Forelimb muscle (tissue), 1 donor: ENCODE measurements at places on chromosomes 3 and 15.

DNA sequence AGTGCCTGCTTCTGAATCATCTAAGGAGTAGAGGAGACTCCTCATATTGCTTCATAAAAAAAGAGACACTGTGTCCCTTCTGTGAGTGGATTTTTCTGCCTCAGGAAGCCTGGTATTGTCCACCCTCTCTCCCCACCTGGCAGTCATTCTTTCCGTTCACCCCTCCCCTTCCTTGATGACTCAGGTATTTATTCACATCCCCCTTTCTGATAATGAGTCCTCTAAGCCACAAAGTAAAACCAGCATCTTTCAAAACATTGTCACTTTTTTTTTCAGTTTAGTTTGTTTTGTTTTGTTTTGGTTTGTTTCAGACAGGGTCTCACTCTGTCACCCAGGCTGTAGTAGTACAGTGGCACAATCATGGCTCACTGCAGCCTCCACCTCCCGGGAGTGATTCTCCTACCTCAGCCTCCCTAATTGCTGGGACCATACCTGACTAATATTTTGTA, 65.2 kb upstream of the UBE2E1 start:
- DNase-seq = no peak

DNA sequence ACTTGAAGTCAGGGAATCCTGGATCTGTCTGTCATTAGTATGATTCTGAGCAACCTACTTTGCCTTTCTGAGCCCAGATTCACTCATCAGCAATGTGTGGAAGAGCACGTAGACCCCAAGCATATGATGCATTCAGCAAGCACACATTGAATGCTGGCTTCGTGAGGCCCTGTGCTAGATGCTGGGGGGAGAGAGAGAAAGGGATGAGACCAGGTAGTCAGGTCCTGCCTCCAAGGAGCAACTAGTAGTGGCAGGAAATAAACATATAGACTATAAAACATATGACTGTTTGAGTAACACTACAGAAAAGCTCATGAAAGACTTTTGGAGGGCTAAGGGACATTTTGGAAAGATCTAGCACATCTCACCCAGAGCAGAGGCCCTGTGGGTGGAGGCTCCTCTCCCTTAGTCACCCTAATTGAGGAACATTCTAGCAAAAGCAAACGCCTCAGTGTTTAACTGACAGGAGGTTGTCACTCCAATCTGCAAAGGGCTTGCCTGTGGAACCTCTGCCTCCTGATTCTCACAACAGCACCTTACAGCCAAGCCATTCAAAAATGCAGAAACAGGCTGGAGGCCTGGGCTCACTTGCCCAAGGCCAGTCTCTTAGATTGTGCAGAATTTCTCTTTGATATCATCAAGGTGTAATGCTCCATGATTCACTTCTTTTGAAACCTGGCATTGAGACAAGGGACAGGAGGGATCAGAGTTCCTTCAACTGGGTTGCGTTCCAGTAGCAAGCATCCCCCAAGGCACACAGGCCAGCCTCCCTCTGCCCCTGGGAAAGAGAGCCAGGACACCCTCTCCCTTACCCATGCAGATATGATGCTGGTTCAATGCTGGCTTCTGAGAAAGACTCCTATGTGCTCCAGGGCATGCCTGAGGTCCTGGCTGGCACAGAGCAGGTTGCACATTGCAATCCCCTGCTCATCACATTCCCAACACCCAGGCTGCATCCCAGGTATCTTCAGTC, 26.1 kb downstream of the STARD5 start:
- DNase-seq = no peak

DNA sequence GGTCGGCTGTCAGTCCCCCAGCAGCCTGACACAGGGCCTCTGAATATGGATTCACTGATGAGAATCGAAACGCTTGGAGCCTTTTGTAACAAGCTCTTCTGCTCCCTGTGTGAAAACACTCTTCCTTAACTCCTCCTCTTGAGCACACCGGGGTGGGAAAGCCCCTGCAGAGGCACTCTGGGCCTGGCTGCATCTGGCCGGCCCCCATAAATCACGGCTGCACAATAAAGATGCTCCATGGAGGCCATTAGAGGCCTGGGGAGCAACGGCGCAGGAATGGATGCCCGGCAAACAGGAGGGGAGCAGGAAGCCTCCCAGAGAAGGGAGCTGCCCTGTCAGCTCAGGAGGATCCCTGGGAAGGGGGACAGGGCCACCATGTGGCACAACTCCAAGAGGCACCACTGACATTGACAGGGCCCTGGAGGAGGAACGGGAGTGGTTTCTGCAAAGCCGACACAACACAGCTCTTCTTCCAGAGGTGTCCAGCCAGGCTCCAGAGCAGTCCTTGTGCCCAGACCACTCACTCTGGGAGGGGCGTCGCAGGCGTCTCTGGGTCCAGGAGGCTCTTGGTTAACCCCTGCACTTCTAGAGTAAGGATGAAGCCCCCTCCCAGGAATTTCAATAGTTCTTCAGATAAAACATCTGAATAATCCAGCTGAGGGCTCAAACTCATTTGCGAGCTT, 509.3 kb upstream of the PPP2R3A start:
- DNase-seq = no peak

DNA sequence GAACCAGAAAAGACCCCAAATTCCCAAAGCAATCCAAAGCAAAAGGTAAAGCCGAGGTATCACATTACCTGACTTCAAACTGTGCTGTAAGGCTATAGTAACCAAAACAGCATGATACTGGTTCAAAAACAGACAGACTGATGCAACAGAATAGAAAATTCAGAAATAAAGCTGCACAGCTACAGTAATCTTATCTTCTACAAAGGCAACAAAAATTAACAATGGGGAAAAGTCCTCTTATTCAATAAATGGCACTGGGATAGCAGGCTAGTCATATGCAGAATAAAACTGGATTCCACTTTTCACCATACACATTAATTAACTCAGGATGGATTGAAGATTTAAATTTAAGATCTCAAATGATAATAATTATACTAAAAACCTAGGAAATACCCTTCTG, 392.6 kb upstream of the CBLB start:
- no peak for DNase-seq

- DNase-seq = no peak
These were observed 13.6 kb upstream of the COMMD2 start for GRCh38 chr3:149765762-149766334.

DNA sequence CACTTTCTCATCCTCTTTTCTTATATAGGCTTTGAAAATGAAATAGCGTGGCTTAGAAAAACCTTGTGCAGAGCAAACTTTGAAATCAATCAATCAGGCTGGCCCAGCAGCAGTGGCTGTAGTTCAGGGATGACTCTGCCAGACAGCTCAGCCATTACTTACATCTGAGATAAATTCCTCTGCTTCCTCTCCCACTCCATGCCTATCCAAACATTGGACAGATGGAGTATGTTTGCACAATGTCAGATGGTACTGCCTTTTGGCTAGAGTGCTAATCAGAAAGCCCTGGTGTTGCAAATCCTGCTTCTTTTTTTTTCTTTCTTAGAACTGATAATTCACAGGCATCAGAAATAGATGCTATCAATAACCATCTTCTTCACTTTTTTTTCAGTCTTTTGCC, 1065.1 kb downstream of the AGBL1 start:
- no peak for DNase-seq

GRCh38 chr15:80090879-80091503, 31.5 kb downstream of the ZFAND6 start:
- no peak for DNase-seq

DNA sequence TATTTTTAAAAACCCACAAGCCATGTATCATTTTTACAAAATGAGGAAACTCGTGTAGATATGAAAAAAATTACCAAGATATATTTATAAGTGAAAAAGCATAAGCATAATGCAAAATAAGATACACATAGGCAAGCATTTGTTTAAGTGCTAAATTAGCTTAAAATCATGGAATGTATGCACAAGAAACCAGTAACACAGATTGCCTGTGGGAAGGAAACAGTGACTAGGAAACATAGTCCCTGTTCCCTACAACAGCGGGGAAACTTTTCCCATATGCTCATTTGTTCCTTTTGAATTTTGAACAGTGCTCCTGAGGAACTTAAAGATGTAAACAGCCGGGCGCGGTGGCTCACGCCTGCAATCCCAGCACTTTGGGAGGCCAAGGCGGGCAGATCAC, 169.5 kb downstream of the PDE8A start:
- no peak for DNase-seq

- DNase-seq = no peak
These were observed 31.4 kb upstream of the NOX5 start for GRCh38 chr15:68982976-68983563.

DNA sequence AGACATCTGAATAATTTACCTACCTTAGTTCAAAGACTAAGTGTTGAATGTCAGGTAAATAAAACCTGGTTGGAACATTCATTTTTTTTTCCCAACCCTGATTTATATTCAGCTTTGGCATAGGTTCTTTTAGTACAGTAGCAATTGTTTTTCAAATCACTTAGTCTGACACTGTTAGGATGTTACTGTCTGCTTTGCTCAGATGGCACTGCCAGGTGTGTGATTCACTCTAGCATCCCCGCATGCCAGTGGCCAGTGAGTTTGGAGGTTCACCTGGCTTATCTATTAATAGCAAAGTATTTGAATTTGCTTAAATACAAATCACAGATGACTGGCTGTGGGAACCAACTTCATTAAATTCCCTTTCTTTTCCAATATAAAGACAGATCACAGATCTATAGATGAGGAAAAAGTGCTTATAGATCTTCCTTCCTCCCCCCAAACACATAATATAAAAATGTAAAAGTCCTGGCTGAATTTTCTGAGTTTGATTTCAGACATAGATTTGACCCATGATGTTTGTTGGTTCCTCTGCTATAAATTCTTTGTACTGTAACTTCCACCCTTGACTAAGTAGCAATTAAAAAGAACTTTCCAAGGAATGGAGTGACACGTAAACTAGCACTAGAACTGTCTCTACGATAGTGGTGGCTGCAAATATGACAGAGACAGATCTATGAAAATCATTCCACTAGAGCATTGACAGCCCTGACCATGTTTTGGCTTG, 3.9 kb downstream of the THBS1 start:
- no peak for DNase-seq

- no peak for DNase-seq
These were observed 113.9 kb downstream of the DGKG start for GRCh38 chr3:186247821-186248814.

- no peak for DNase-seq
These were observed 87.3 kb upstream of the SNTN start for GRCh38 chr3:63565220-63565619.

- DNase-seq = no peak
These were observed 476.7 kb downstream of the OCA2 start for GRCh38 chr15:27622371-27622770.

GRCh38 chr3:170520996-170521395, 64.9 kb downstream of the SLC7A14 start:
- DNase-seq = no peak

DNA sequence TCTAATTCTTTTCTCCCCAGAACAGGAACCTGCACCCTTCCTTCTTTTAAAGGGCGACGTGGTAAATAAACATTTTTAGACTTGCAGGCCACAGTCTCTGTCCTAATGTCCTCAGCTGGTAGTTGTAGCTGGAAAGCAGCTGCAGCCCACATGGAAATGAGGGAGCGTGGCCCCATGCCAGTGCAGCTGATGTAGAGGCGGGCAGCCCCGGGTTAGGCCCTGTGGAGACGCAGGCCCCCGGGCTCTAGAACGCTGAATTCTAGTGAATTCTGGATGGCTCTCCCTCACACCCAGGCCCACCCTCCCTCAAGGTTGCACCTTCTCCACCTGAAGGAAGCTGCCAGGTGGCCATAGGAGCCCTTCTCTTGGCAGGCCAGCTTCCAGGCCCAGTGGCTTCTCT, 52.3 kb downstream of the PGPEP1L start:
- DNase-seq = no peak

DNA sequence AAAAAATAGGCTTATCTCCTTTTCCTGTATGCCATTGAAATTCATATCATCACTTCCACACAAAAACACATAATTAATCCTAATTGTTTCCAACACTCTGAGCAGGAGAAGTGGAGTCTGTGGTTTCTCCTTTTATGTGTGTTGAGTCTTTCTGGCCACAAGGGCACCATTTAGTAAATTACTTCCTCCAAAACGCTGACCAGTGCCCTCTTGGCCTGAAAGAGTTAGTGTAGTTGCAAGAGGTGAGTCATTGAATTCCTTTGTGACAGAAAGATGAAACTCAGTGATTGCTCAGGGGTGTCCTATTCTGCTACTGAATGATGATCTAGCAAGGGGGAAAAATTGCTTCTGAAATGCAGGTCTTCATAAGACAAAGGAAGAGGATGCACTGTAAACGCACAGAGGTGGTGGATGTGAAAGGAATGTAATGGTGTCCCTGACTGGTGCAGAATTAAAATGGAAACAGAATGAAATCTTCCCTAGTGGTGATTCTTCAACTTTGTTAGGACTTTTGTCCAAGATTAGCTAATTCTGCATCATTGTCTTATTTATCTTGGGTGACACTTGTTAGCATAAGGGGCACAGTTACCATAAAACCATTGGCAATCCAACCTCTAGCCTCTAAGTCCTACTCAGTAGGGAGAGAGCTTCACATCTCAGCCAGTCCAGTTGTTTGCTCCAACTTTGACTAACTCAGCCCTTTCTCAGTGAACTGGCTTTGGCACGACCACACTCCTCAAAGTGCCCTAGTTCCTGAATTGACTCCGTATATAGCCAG, 208.4 kb upstream of the NANOGP8 start:
- no peak for DNase-seq

DNA sequence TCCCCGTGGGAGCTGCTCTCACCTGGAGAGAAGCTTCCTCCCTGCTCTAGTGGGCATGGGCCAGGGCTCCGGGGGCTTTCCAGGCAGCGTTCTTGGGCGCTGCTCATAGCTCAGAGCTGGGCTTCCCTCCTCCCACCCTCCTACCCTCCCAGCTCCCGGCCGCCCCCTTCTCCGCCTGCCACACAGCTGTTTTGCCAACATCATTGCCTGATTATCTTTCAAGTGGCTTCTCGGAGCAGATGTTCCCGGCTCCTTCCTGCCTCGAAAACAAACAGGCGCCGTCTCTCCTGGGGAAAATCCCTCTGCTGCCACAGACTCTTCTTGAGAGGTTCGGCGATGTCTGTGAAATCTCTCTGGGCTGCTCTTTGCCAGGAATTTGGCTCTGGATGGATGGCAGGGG, 195.6 kb downstream of the RPLP1 start:
- DNase-seq = no peak

GRCh38 chr15:78605680-78606079, 15.1 kb downstream of the CHRNA3 start:
- no peak for DNase-seq

- DNase-seq = no peak
These were observed 68.4 kb downstream of the MGLL start for GRCh38 chr3:127753898-127754410.

- DNase-seq = no peak
These were observed 13.8 kb upstream of the IL16 start for GRCh38 chr15:81182756-81183438.

GRCh38 chr3:193330555-193331204, 47.9 kb downstream of the ATP13A5 start:
- DNase-seq = no peak

DNA sequence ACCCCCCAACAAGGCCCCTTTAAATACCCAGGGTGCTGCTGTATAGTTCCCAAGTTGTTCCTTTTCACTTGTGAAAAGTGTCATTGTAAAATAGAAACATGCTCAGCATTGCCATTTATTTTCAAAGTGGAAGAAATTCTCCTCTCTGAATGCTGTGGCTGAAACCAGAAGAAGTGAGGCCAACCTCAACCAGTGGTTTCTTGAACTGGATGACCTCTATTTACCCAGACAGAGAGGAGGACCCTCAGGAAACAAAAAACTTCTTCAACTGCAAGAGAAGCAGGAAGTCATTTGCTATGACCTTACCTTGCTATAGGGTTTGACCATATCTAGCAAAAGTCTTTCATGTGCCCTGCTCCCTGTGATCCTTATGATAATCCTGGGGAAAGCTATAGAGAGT, 209.7 kb upstream of the RARB start:
- DNase-seq = no peak
